Lung (tissue), 17 donors: ENCODE measurements at places on chromosomes 5 and 9. TPM values are rescaled to one million over a fixed set of nuclear protein-coding genes. Genes with fewer than 3 reads are reported as not detected.
A peak's percentile ranks its signal among the peaks of the same experiment; 100 is the strongest.

The GALNT12 gene
- total RNA-seq: 26.3 TPM

The GNA14 gene
- total RNA-seq: 12.7 TPM

The GRXCR2 gene
- not detected for total RNA-seq

The LCN1 gene
- not detected for total RNA-seq

The CCIN gene
- 0.89 TPM for total RNA-seq

The LRRC70 gene
- 14.8 TPM for total RNA-seq

The TSLP gene
- total RNA-seq: 0.60 TPM

The EGFL7 gene
- 128 TPM for total RNA-seq

The CTXN3 gene
- not detected for total RNA-seq

The ANKRD31 gene
- total RNA-seq: 0.51 TPM

The IFNA13 gene
- not detected for total RNA-seq

The LIX1 gene
- total RNA-seq: 0.11 TPM

The SYNPO gene
- total RNA-seq: 10.3 TPM

The PCDHA12 gene
- total RNA-seq: 3.6 TPM

The MARCOL gene
- not detected for total RNA-seq

The MUSK gene
- total RNA-seq: 0.64 TPM

The HNRNPAB gene
- 35.9 TPM for total RNA-seq

DNA sequence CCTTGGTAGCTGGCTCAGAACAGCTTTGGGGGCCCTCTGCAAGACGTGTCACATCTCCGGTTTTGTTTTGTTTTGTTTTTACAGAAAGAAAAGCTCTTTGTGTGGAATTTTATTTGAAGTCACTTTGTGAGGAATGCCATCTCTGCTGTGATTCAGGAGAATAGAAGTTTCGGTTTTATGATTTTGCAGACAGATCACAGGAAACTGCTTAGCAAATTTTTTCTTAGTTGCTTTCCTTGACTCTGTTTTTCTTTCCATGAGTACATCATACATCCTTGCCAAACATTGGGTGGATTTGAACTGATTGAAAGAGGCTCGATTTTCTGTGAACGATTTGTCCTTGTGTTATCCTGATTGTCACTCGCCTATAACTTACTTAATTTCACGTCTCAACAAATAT is 5.1 kb downstream of the SEMA5A start:
- DNase-seq: no peak

DNA sequence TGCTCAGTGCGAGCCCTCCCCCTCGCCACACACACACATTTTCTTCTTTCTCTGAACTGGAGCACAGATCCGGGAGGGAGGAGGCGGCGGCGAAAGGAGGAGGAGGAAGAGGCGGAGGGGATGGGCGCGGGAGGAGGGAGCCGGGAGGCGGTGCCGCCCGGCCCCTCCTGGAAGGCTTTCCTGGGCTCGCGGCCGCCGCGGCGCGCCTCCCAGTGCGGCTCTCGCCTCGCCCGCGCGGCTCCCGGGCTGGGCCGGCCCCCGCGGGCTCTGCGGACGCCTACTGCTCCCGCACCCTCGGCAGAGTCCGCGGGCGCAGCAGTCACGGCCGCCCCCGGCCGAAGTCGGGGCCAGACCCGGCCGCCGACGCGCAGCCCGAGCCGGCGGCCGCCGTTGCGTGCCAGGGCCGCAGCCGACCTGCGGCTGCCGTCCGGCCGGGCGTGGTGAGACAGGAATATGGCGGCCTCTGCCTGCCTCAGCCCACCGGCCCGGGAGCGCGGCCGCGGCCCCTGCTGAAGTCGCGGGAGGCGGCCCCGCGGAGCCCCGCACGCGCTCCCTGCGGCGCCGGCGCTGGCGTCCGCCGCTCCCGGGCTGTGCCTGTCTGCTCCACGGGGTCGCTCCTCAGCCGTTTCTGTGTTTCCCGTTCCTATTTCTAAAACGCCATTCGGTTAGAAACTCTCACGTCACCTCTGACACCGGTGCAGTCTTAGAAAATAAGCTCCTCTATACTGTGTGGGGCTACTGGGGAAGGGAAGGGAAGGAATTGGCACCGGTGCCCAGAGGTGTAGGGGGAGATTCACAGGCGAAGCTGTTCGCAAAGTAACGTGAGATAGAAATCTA is 500 bp upstream of the GNAQ start:
- DNase-seq: peak; percentile 98

- peak; percentile 99 for DNase-seq
Observed at GRCh38 chr5:172795318-172795977, 24.5 kb upstream of the DUSP1 start.

GRCh38 chr9:113593682-113594281 is 130.3 kb downstream of the RGS3 start:
- peak; percentile 99 for DNase-seq

- no peak for DNase-seq
Observed at GRCh38 chr5:58491216-58491892, at the start of gene GAPT. Gene GAPT, plus strand, starts transcription at chr5:58491435. Its CDS starts 3,102 bp downstream, at chr5:58494537.

- no peak for DNase-seq
Observed at GRCh38 chr5:89992201-89992600, 417.4 kb downstream of the CETN3 start.

- no peak for DNase-seq
Observed at GRCh38 chr5:141935538-141935937, 11.9 kb downstream of the DELE1 start.

- DNase-seq: no peak
Observed at GRCh38 chr5:103434057-103434456, 128.5 kb downstream of the NUDT12 start.

GRCh38 chr9:136311051-136312008 is 7.4 kb upstream of the CCDC187 start:
- no peak for DNase-seq

DNA sequence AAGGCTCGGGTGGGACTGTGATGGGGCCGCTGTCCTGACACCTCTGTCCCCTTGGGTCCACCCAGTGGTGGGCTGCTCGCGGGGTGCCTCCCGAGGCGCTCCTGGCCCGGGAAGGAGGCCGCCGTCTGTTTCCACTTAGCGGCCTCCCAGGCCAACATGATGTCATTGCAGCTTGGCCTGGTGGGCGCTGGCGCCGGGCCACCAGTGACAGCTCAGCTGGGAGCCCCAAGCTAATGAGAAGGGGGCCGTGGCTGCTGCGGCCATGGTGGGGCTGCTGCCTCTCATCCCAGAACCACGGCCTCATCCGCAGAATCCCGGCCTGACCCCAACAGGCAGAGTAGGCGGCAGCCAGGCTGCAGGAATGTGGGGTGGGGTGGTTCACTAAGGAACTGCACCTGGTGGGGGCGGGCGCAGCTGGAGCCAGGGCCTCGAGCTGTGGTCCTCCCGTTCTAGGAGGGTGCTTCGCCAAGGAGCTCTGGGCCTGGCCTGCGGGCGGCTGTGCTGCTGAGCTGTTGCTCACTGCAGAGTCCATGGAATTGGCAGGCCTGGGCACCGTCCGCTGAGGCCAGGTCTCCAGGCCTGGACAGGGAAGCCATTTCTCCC is 123.5 kb upstream of the COL5A1 start:
- DNase-seq: no peak

DNA sequence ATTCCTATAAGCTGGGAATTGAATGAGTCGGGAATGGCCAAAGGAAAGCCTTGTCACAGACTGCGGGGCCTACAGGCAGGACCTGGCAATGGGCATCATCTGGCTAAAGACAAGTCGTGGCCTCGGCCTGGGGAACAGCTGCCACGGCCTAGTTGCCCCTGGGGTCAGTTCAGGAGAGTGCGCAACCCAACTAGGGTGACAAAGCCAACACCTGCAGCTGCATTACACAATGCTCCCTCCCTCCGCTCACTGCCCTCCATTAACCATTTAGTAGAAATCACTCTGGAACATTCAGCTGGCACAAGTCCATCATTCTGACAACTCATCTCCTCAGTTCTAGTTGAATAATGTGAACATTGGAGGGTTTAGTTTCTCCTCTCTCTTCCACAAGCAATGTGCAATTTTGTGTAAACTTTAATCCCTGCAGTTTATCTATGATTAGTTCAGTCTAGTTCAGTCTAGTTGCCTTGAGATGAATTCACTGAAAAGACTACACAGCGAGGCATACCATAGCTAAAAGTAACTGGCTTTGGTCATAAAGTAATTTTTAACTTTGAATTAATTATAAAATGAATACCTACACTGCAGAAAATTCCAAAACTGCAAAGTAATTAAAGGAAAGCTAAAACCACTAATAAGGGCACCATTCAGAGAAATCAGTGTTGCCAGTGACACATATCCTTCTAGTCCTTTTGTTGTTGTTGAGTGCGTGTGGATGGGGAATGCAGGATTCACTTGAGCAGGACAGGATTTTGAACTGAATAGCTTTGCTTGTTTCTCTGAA is 5.1 kb downstream of the GLDC start:
- no peak for DNase-seq

- no peak for DNase-seq
Observed at GRCh38 chr5:143491646-143492045, 88.2 kb upstream of the NR3C1 start.

GRCh38 chr5:37882636-37883035 is 42.8 kb upstream of the GDNF start:
- DNase-seq: no peak

GRCh38 chr9:116098476-116098875 is 55.1 kb upstream of the PAPPA start:
- DNase-seq: no peak

DNA sequence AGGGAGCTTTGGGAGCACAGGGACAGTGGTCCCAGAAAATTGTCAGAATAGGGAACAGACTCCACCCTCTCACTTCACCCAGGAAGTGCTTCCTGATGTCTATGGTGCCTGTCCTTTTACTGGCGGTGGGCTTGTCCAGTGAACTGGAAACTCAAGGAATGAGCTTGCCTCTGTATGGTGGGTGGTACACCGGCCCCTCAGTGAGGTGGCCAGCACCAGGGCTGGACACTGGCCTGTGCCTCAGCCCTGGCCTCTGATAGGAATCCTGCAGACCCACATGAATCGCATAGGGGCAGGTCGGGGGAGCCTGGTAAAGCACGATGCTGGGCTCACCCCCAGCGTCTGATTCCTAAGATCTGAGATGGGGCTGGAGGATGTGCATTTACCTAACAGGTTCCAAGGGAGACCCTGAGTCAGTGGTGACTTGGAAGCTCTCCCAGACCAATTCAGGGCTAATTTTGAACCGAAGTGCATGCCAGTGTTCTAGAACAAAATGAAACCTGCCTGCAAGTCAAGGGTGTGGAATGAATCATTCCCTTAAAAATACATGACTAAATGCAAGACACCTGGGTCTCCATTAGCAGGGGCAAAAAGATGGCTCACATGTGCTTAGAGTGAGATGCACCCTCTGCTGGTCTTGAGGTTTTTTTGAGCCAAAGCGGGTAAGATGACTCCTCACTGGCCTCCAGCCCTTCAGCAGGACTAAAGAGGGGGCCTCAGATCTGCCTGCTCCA is 178.3 kb downstream of the HSPA4 start:
- DNase-seq: no peak

GRCh38 chr9:98254228-98255060 is 1.0 kb downstream of the TBC1D2 start:
- DNase-seq: no peak

- DNase-seq: no peak
Observed at GRCh38 chr5:16742938-16743337, 126.1 kb upstream of the RETREG1 start.

DNA sequence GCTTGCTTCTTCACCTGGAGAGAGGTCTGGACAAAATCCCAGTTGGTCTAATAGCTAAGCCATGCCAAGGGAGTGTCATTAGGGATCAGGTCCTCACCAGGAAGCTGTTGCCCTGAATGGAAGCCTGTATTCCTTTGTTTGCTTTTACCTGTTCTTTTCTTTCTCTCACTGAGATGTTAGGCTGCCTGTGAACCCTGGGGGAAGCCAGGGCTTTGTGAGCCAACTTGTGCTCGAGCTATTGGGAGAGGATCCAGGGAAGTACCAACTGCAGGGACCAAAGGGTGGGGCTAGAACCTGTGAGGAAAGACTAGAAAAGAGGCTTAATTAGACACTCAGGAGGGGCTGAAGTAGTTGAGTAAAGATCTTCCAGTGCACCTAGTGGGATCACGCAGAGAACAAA is 451.2 kb upstream of the TLE4 start:
- no peak for DNase-seq

DNA sequence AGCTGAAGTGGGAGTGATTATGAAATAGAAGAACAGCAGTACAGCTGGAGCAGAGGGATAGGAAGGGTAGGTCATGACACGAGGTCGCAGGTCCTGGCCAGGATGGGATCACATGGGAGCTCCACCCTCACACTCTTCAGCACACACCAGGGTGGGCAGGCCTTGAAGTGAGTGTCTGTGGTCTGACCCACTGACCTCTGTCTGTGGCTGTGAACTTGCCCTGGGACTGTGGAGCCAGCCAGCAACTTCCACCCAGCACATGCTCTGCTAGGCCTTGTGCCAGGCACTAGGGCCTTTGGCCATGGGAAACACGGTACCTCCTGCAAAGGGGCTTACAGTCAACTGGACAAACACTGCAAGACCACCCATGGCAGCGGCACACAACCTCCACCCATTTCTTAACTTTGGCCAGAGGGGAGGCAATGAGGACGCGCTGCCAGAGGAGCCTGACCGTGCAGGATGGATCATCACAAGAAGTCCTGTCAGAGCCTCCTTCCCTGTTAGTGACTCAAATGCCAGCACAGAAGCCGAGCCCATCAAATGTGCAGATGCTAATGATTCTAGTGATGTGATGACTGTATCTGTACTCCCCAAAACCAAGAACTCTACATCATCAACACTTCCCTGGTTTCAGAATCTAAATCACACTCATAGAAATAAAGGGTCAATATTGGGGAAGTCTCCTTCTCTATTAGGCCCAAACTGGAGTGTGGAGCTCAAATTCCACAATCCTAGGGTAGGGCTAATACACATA is 113.6 kb downstream of the DPYSL3 start:
- peak; percentile 16 for DNase-seq

- no peak for DNase-seq
Observed at GRCh38 chr5:148887123-148887881, 60.9 kb downstream of the ADRB2 start.

- no peak for DNase-seq
Observed at GRCh38 chr5:91302958-91303357, 80.2 kb downstream of the ARRDC3 start.

DNA sequence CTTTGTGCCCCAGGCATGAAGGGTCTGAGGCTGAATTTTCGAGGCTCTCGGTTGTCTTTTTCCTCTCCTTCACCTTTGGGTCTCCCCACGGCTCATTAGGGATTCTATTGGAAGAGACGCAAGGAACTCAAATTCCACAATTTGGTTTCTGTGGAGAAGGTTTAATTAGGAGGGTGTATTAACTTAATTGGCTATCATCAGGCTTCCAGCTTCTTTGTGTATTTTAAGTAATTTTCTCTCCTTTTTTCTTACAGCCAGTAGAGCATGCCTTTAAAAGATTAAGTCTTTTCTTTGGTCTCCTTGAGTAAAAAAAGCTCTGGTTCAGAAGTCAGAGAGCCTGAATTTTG is 115.4 kb downstream of the PDZD2 start:
- DNase-seq: no peak

DNA sequence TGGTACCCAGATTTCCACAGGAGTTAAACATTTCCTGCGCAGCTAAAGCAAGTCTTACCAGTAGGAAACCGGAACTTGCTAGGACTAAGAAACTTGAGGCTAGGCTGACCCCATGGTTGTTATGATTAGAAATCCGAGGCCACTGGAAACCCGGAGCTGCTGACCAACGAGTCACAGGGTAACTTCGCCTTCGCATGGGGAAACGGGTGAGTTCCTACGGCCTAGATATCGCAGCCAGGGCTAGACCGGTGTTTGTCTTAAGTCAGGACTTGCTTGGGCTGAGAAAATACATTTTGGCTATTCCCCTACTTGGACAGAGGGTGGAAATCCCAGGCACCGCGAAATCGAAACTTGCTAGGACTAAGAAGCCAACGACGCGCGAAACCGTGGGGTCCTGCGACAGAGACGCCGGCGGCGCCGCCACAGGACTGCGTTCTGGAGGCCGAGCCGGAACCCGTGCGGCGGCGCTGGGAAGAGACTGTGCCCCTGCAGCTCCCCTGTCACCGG is 1.6 kb upstream of the ANXA2R start:
- peak; percentile 73 for DNase-seq

GRCh38 chr5:170508036-170508435 is 4.2 kb downstream of the KCNIP1 start:
- DNase-seq: no peak
